ENCODE measurements at places on chromosomes 6 and 20.

DNA sequence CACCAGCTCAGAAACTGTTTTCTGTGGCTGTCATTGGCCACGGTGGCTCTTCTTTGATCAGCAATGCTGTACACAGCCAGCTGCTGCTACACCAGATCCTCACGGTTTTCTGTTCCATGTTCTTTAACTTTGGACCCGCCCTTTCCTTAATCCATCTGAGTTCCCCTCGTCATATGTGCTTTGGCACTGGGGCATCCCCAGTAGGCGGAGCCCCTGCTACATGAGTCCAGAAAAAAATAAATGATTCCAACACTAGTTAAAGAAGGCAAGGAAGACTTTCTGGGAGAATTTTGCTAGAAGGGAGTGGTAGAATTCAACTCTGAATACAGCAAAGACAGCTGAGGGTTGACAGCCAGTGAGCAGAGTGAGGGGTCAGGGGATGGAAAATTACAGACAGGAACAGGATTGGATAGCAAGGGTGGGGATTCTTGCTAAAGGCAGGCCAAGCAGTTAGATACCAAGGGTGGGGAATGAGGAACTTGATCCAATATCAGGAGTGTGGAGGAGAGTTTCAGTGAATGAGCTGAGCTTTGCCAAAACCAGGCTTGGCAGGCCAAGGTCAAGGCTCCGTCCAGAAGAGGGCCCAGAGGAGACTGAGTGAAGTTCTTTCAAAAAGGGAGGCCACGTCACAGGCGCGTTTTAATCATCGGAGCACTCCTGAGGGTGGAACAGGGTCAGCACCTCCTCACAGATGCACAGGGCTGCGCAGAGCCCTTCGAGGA lies 391.8 kb downstream of the CDH4 start:
- no peak for DNase-seq

DNA sequence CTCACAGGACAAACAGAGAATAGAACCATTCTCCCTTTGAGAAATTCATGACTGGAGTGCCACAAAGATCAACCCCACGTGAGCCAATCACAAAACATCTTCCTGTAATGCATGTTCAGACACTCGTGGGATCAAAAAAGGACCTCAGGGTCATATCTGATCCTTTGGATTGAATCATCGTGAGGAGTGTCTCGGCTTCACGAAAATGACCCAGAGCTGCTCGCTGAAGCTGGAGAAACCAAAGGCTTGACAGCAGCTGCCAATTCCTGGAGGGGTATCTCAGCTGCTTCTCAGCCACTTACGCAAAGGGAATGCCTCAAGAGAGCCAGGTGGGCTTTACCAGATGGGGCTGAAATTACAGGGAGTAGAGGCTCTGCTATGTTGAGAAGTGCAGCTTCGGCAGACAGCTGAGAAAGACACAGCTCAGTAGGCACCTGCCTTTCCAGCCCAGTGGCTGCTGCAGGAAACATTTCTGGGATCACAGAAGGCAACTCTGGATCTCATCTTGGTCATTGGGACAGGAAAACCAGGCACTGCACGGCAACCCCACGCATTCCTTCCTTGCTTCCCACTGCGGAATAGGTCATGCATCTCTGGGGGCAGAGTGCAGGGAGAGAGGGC lies 813.1 kb downstream of the KIF16B start:
- no peak for DNase-seq

DNA sequence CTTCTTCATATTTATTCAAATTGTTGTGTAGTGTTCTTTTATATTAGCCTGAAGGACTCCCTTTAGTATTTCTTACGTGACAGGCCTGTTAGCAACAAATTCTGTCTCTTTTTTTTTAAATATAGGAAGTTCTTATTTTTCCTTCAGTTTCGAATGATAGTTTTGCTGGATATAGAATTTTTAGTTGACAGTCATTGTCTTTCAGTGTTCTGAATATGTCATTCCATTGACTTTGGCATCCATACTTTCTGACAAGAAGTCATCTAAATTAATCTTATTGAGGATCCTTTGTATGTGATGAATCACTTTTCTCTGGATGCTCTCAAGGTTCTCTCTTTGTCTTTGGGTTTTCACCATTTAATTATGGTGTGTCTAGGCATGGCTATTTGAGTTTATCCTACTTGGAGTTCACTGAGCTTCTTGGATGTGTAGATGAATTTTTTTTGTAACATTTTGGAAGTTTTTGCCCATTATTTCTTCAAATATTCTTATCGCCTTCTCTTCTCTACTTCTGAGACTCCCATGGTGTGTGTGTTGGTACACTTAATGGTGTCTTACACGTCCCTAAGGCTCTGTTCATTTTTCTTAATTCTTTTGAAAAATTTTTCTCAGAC lies 82.5 kb upstream of the GTSF1L start:
- DNase-seq, result no peak

GRCh38 chr20:33882481-33882880 lies 71.3 kb downstream of the CHMP4B start:
- DNase-seq, result no peak

GRCh38 chr20:41738604-41739206 lies 120.5 kb upstream of the CHD6 start:
- no peak for DNase-seq

- no peak for DNase-seq
Measured at GRCh38 chr6:147173140-147173539, 31.1 kb upstream of the STXBP5 start.

DNA sequence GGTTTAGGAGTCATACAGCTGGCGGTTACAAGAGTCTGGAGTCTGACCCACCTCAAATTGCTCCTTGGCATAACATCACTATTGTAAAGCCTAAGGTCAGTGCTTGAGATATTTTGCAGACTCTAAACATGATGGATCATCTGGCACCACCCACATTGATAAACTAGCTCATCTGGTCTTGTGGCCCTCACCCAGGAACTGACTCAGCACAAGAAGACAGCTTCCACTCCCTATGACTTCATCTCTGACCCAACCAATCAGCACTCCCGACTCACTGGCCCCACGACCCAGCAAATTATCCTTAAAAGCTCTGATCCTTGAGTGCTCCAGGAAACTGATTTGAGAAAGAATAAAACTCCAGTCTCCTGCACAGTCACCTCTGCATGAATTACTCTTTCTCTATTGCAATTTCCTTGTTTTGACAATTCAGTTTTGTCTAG lies 115.9 kb downstream of the CD24 start:
- DNase-seq, result no peak

DNA sequence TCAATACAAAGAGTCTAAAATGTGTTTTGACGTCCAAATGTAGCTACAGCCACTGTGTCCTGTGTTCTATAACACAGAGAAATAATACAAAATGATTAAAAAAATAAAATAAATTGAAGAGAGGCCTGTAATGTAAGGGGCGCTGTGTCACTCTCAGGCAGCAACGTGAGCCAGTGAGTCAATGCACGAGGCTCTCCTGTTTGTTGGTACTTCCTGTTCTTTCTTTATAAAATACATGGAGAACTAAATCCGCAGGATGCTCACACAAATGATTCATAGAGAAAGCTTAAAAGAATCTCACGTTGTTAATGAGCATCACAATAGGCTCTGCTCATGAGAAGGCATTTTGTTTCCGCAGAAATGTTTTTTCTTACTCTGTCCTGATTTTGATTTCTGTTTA lies 635.0 kb upstream of the AGPAT4 start:
- DNase-seq, result no peak

DNA sequence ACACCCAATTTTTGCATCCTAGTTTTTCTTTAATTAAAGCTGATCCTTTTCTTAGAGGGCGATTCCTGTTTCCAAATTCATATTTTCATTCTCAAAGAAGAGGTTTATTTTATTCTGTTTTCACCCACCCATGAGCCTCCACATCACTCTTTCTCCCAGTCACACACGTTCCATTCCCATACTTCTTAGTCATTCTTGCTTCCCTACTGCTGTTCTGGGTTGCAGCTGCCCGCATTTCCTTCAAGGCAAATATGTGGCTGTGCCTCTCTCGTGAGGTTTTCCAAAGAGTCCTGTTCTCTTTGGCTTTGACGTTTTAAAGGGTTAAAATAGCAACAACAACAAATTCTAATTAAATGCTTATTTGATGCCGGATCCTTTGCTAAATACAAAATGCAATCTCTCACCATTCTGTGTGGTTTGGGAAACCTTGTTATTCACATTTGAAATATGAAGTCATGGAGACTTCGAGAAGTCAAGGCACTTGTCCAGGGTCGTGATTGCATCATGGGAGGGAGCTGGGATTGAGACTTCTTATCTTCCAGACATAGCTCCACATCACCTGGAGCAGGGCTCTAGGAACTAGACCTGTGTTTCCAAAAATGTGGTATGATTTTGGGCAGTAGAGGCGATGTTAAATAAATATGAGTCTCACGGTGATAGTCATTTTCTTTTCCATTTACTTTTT lies 126.6 kb downstream of the DOK5 start:
- DNase-seq, result no peak

GRCh38 chr6:125791151-125791819 lies 525 bp downstream of the NCOA7 start:
- DNase-seq, result no peak

DNA sequence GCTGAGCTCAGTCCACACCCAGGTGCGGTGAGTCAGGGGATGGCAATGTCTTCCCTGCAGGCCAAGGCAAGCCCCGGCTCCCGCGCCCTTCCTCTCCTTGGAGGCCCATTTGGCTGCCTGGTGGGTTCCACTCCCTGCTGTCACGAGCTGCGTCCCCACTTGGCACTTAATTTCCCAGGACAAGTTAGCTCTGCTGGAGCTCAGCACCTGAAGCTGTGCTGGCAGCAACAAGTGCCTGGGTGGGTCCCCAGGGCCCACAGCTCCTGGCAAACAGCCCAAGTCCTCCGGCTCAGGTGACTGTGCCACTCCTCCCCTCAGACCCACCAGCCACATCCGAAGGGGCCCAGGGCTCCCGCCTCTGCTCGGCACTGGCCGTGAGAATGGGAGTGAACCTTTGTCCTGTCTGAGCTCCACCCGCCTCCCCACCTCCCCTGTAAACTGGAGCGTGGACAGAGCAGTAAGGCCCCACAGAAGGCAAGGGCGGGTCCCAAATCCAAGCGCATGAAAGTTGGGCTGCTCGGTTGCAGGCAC lies 16.9 kb downstream of the LAMA5 start:
- no peak for DNase-seq

DNA sequence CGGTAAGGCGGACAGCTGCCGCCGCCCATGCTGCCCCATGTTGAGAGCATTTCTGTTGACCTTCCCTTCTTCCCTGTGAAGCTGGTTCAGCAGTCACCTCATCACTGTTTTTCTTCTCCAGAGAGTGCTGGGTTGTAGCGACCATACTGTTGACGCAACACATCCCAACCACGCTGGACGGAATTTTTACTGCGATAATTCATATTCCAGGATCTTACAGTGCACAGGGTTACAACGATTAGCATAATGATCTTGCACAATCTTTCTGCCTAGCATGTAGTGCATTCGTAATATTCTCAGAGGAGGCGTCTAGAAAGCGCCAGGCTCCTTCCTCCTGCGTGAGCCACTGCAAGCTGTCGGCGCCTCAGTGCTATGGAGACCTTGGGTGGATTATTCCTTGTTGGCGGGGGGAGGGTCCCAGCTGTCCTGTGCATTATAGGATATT lies 137.0 kb downstream of the MTHFD1L start:
- DNase-seq, result no peak

Measured in stimulated activated CD4-positive, alpha-beta T cell treated with anti-CD3 and anti-CD28 coated beads, Interleukin-1b, Interleukin-23, amount 100 ng/mL, for 1 hour (primary cell).